ENCODE measurements at places on chromosomes 2 and 18.

DNA sequence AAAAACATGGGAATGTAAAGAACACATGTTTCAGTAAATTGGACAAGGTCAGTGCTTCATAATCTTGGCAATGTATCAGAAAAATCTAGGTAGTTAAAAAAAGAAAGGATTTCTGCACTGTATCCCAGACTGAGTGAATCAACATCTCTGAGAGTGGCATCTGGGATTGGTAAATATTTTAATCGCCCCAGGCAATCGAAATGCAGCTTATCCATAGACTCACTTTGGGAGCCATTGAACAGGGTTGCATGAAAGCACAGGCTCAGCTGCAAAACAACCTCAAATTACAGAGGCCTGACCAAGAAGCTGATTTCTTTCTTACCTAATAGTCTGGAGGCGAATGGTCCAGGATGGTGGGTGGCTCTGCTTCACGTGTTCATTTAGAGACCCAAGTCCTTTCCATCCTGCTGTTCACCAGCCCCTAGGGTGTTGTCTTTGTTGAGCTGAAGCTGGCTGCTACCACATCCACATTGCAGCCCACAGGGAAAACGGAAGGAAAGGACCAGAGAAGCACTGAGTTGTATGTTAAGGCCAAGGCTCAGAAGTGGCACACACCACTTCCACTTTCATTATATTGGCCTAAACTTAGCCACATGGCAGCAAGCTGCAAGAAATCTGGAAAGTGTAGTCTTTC lies 59.0 kb downstream of the MOGAT1 start:
- no peak for DNase-seq

DNA sequence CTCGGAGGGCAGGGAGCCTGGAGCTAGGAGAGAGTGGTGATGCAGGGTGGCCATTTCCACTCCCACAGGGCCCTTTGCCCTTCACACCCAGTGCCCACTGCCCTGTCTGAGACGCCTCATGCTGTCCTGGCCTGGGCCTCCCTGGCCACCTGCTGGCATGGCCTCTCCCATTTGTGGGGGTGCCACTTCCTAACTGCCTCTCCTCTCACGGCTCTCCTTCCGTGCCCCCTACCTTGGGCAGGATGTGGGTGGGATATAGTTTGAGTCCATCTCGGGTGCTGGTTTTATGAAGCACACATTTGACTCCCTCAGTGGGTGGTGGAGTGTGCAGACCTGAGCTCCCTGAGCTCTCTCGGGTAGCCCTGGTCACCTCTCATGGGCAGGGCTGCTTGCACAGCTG lies 46.0 kb downstream of the DGKD start:
- DNase-seq: no peak

DNA sequence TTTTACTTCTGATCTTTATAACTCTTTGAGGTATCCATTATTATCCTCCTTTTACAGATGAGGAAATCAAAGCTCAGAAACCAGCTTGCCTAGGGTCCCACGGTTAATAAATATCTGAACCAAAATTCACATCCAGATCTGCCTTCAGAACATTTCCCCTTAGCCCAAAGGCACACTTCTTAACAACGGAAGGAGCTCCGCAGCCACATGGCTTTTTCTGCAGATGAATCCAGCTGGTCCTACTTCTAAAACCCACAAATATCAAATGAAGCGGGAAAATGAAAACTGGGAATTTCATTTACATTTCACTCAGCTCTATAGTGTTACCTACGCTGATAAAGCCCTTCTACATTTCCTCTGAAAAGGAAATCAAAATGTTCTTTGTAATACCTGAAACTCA lies 357.0 kb upstream of the ID2 start:
- no peak for DNase-seq

- DNase-seq: no peak
Observed at GRCh38 chr2:56191617-56192016, 7.8 kb downstream of the CCDC85A start.

DNA sequence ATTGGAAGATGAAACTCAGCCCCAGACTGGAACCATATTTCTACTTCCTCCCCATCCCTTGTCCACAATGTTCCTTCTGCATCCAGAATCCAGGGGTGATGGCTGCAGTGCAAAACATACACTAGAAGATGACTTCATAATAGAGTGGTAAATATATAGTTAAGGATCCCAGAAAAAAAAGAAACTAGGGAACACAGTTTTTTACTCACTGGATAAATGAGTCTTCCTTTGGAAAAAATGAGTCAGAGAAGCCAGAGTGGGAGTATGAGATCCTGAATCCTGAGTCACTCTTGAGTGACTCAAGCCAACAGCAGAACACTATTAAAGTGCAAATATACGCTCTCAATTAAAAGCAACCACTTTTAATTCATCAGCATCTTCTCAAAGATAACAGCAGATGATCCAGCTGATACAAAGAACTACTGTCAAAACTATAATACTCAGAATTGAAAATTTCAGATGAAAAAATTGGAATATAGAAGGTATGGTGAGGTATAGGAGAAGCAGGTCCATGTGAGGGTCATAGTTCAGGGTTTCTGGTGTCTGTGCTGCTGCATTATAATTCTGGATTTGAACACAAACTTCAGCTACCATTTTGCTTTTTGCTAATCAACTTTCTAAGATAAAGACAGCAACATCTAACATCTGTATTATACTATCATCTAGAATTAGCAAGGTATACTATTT lies 987.2 kb upstream of the CDH2 start:
- no peak for DNase-seq

DNA sequence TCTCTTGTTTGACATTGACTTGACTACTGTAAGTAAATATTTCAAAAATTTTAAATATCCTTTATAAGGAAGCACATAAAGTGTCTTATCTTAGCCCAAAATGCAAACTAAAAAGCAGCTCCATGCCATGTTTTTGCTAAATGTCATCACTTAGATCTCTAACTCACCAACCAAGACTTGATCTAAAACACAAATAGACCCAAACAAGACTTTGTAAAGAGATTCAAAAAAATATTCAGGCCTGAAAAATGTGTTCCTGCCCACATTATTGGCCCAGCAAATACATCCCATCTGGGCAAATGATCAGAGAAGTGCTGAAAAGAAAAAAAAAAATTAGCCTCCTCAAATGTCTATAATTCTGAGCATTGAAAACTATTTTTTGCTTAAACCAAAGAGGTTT lies 187.6 kb downstream of the MREG start:
- DNase-seq: no peak

GRCh38 chr2:19818543-19818942 lies 83.2 kb downstream of the TTC32 start:
- DNase-seq: no peak

DNA sequence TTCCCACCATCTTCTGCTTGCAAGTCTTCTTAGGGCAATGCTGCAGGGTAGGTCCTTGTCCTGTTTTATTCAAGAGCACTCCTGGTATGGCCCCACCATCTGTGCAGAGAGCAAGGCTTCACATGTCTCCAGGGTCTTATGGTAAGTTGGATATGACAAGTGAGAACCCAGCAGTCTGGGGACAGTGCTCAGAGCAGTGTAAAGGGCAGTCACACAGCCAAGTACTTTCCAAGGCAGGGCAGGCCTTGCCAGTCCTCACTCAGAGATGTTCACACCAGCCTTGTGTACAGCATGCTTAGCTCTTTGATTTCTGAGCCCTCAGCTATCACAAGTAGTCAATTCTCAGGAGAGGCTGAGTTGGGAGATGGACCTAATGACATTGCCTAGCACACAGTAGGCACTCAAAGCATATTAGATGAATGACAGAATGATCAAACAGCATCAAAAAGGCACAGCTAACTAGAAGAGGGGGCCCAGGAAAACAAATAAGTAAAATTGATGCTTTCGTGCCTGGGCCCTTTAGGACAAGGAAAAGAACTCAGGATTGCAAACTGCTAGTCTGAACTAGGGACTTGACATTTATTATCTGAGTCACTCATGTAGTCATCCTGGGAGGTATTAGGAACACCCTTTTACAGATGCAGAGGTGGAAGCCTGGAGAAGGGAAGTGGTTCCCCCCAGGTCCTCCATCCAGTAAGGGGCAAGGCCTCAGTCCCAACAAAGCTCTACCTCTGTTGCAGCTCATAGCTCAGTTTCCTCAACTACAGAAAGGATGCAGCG lies 86.7 kb upstream of the CTAGE1 start:
- DNase-seq: no peak

GRCh38 chr2:9973690-9974089 lies 22.2 kb downstream of the GRHL1 start:
- no peak for DNase-seq

DNA sequence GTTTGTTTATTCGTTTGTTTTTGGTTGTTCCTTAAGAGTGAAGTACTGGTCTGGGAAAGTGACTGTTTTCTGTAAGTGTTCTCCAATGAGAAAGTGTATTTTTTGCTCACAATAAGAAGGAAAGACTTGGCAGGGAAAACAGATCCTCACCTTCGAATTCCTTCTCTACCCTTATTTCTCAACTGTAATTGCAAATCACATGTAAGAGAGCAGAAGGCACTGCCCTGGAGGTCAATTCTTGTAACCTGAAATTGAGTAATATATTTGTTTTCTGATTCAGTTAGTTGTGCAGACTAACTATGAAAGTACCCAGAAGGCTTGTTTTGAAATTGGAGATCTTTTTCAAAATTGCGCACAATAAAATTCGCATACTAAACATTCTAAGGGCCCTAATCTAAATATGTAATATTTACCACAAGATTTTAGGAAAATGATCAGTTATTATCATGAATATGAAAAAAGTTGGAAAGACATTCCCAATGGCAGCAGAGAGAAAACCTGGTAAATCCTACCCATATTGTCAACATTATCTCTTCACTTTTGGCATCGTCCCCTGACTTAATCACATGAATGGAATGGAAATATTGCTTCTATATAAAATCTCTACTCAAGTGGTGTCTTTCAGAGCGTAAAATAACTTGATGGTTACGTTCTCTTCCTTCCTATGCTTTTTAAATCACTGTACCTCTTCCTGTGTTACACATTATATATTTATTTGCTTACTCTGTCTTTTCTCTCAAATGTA lies 24.1 kb downstream of the TFPI start:
- DNase-seq: no peak

DNA sequence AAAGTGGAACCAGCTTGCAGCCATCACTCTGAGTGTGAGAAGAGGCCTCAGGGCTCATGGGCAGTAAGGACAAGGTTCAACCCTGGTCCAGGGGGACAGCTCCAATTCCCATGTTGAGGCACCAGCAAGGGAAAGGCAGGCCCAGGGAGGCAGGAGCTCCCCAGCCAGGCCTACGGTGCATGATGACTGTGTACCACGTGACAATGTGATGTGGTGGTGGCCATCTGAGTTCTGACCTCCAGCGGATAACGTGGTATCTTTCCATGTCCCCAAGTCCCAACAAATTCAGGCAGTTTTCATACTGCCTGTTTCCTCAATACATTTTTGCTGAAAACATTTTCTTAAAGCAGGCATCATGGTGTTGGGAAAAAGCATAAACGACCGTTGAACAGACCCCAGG lies 36.1 kb upstream of the COL6A3 start:
- DNase-seq: no peak

DNA sequence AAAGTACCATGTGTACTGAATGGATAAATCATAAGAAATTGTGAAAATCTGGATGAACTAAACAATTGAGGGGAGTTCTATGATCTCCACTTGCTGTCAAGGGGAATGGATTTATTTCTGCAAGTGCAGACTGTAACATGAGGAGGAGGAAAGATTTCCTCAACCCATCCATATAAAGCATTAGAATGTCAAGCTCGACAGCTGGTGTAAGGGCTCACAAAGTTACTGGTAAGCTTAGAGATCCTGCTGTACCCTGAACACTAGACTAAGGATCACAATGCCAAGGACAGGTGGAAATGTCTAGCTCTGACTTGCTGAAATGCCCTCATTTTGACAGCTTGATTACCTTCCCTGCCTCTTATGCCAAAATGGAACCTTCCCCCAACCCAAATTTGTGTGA lies 125.3 kb downstream of the TCF4 start:
- no peak for DNase-seq
